ENCODE measurements at places on chromosomes 3 and 15.

DNA sequence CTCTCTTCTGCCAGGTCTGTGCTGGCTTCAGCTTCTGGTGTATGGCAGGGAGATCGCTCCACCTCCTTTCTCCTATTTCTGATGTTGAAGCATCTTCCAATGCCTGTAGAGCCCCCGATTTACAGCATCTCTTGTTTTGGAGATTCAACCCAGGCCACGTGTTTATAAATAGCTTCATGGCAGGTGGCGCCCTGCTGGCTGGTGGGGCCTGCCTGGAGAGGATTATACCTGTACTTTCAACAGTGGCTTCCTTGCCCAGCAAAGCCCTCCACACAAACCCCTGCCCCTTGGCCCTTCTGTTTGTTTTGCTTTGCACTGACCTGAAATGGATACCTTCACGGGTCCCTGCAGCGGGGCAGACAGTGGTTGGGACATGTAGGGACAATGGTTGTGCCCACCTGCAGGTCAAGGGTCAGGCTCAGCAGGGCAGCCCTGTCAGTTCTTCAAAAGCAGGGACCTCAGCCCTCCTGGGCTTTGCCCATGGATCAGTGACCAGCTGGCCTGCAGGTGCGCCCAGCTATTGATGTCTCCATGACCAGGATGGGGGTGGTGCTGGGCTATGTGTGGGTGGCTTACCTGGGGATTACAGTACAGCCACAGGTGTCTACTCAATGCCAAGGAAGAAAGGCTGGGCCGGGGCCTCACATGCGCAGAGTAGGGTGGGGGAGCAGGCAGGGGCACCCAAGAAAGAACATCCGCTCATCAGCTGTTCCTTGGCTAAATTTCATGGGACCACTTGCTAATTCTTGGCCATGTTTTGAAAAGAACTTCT lies 112.7 kb upstream of the PRR23C start:
- peak; percentile 34 for DNase-seq

- no peak for DNase-seq
Measured at GRCh38 chr15:59548501-59549226, 62.9 kb upstream of the GCNT3 start.

DNA sequence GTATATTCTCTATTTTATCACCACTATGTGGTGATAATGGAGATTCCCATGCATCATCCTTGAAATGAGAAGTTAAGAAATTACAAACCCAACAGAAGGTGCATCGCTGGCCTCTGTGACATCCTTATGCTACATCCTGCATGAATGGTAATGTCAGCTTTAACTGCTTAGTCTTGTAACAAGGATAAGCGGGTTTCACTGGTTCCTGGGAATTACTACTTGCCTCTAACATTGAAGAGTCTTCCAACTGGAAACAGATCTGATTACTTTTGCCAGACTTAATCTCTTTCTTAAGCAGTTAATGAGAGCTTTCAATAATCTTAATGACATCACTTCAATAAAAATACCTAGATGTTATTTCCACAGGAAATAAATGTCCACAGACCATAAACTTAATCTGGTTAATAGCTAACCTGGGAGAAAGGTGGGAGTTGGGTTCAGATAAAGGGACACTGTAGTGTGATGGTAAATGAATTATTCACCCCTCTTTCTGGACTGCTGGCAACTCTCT lies 44.0 kb downstream of the FMN1 start:
- peak; percentile 61 for DNase-seq

- no peak for DNase-seq
Measured at GRCh38 chr3:193984876-193985275, 151.1 kb upstream of the HES1 start.

GRCh38 chr3:15050405-15051092 lies 14.6 kb downstream of the MRPS25 start:
- no peak for DNase-seq

DNA sequence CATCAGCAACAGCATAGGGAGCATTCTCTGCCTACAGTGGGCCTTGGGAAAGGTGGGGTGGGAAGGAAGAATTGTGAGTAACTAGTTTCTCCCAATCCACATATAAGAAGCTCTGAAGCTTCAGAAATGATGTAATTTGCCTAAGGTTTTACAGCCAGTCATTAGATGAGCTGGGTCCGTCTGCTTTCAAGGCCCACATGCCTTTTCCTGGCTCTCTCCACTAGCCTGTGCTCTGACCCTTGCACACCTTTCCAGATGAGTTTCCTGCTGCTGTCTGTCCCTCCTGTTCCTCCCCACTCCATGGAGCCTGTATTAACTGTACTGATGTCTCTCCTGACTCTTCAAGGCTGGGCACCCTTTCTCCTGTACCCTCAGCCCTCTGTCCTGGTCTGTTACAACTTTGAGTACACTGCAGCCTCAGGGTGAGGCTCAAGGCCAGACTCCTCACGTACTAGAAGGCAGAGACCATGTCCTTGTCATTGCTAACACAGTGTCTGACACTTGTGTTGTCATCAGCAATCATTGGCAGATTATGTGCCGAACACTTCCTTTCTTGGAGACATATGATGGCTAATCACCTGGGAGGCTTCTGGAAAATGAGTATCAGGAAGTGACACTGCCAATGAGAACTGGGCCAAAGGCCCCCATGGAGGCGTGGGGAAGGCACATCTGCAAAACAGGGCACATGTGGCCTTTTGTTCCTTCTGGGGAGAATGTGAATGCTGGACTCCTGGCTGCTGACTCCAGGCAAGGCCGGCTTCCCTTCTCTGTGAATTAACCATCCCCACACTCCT lies 6.6 kb downstream of the TM6SF1 start:
- DNase-seq, result no peak

DNA sequence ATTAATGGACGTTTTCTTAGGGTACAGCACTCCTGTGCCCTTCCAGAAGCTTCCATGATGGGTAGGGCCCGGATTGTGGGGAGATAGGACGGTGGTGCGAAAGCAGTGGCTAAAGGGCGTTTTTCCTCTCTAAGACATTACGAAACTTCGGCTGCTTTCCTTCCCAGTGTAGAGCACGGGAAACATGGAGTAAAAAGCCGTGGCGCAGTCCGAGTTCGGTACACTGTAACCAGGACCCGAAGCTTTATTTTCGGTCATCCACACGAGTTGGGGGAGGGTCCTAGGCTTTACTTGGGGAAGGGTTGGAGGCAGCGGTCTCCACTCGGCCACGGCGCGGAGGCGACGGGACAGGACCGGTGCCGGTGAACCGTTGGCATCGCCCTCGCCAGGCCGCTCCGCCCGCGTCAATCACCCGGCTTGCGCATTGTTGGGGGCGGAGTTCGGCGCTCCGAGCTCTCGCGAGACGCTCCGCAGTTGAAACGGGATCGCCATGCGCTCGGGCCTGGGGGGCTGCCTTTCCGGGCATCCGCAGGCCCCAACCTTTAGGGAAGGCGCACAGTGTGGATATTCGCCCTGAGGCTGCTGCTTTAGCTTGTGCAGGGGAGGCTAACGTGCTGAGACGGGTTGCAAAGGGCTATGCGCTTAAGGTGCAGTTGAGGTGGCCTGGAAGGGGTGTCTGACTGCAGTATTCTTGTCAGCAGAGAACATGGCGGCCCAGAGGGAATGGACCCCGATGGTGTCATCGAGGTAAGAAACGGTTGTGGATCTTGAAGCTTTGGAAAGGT lies 546 bp downstream of the EIF4A2 start:
- DNase-seq, result peak; percentile 15

- DNase-seq, result no peak
Measured at GRCh38 chr3:152793969-152794368, 41.0 kb upstream of the P2RY1 start.

GRCh38 chr15:52379395-52380106 lies 83.9 kb upstream of the MYO5C start:
- no peak for DNase-seq

DNA sequence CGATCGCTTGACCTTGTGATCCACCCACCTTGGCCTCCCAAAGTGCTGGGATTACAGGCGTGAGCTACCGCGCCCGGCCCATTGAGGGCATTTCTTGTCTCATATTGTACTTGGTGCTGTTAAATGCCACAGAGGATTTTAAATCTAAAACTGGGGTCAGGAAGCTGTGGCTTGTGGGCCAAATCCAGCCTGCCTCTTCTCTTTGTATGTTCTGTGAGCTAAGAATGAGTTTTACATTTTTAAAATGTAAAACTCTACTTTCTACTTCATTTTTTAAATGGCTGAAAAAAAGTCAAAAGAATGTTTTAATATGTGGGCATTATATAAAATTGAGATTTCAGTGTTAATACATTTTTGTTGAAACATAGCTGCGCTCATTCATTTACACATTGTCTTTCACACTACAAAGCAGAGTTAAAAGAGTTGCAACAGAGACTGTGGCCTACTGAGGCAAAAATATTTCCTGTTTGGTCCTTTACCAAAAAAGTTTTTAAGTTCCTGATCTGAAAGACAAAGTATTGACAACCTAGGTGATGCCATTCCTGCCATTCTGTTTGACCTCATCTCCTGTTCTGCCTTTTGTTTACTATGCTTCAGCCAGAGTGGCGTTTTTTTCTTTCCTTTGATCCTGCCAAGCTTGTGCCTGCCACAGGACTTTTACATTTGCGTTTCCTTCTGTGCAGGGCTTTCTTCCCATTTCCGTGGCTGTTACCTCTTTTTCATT lies 50.4 kb downstream of the PDCD6IP start:
- no peak for DNase-seq

DNA sequence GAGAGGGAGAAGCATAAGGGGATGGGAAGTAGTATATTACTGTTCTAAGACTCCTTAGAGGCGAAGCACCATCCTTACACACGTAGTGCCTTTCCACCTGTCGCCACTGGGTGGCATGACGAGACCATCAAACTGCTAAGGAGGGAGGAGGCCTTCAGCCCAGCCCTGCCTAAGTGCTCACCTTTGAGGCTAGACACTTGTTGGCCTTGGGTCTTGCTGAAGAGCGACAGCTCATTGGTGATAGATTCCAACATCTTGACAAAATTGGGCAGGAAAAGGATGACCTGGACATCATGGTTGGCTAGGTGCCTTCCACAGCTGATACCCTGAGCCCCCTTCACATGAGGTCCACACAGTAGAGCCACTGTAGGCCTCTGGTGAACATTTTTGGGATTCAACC lies 19.6 kb downstream of the CLK3 start:
- DNase-seq, result peak; percentile 25

GRCh38 chr15:31831596-31831995 lies 198.7 kb upstream of the CHRNA7 start:
- no peak for DNase-seq

DNA sequence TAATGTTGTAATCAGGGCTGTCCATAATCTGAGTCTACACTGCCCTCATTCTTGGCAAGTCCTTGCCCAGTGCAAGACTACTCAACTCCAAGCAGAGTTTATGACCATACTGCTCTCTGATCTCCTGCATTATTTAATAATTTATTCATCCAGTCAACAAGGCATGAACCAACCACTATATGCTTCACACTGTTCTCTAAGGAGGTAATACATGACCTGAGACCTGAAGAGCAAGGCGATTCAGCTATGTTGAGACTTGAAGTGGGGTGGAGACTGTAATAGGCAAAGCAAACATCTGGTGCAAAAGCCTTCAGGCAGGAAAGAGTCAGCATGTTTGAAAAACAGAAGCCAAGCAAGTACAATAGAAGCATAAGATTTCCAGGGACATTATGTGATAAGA lies 1362.8 kb downstream of the ROBO2 start:
- no peak for DNase-seq

DNA sequence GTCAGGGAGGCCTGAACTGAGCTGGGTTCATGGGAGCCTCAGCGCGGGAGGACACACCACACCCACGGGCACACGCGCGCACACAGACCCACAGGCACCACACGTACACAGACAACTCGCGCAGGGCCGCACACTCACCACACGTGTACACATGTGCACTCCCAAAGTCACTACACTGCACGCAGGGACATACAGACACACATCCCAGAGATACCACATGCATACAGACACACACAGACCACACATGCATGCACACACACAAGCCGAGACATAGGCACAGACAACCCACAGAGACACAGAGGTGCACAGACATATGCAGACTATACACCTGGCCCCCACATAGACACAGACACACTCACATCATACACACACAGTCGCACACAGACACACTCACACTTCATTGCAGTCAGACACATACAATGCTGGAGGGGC lies 1.1 kb upstream of the MGLL start:
- no peak for DNase-seq

DNA sequence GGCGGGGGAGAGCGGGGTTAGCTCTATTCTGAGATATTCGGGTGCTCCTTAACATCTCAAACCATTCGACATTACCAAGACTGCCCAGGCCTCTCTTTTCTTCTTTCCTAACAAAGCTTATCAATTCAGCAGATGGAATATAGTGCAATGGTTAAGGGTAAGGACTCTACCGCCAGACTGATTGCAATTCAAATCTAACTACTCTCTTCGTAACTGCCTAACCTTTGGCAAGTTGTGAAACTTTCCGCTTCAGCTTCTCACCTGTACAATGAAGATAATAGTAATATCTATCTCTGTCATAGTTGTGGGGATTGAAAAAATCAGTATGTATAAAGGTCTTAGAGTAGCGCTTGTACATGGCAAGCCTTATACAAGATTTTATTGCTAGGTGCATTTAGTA lies 972 bp downstream of the UBA5 start:
- DNase-seq, result no peak

DNA sequence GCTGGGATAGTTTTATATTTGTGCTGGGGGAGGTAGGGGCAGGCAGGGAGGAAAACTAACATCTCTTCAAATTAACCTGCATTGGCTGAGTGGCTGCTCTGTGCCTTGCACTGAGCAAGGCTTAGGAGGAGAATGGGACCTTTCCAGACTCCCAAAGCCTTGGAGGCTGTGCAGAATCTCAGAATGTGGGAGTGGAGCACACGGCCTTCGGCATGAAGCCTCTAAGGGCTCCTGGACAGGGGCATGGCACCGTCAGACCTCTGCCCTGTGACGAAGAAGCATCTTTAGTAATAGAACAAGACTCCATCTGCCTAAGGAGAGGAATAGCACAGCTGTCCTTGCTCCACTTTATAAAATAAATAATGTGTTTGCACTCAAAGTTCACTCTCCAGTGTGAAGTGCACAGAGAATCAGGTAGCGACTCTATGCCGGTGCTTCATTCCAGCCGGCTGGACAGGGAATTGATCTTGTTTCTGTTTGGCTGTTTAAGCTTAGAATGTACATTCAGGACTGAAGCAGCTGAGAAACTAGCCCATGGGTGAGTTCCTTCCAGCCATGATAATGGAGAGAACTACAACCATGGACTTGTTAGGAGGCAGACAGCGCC lies 228.5 kb upstream of the ADAMTS9 start:
- DNase-seq, result no peak

GRCh38 chr15:44666210-44667038 lies 3.0 kb upstream of the SPG11 start:
- DNase-seq, result no peak

- no peak for DNase-seq
Measured at GRCh38 chr3:169879845-169880575, 10.3 kb upstream of the LRRC31 start.

- peak; percentile 46 for DNase-seq
Measured at GRCh38 chr3:139448104-139448503, 28.2 kb downstream of the RBP2 start.

- no peak for DNase-seq
Measured at GRCh38 chr3:141087076-141087777, 36.1 kb downstream of the SPSB4 start.
